ENCODE measurements at places on chromosomes 6 and 20.
A peak's percentile ranks its signal among the peaks of the same experiment; 100 is the strongest.

GRCh38 chr6:102417368-102417998, 1024.0 kb downstream of the GRIK2 start:
- DNase-seq: no peak

- DNase-seq: no peak
Measured at GRCh38 chr6:32794510-32794909, 22.3 kb downstream of the HLA-DOB start.

DNA sequence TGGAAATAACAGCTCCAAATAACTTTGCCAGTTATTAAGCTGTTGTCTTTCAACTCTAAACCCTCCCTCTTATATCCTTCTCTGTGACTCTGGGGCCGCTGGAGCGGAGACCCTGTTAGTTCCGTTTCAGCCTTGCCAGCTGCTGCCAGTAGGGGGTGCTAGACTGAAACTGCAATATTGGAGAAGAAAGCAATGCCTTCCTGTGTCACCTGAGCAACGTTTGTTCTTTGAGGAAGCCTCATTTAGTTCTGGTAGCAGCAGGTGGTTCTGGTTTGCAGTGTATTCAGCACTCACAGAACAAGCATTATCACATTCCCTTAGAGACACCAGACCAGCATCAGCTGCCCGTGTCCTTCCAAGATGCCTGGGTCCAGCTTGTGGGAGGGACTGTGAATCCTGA, 22.9 kb upstream of the JAG1 start:
- no peak for DNase-seq

- peak; percentile 40 for DNase-seq
Measured at GRCh38 chr6:169495601-169496000, 206.2 kb downstream of the WDR27 start.

- peak; percentile 85 for DNase-seq
Measured at GRCh38 chr6:111230351-111231089, 143.2 kb downstream of the SLC16A10 start.

All from iris pigment epithelial cell (primary cell).